Ecto neural progenitor cell (in vitro differentiated cells): ENCODE measurements at places on chromosomes 5 and 9.
A peak's percentile ranks its signal among the peaks of the same experiment; 100 is the strongest.

DNA sequence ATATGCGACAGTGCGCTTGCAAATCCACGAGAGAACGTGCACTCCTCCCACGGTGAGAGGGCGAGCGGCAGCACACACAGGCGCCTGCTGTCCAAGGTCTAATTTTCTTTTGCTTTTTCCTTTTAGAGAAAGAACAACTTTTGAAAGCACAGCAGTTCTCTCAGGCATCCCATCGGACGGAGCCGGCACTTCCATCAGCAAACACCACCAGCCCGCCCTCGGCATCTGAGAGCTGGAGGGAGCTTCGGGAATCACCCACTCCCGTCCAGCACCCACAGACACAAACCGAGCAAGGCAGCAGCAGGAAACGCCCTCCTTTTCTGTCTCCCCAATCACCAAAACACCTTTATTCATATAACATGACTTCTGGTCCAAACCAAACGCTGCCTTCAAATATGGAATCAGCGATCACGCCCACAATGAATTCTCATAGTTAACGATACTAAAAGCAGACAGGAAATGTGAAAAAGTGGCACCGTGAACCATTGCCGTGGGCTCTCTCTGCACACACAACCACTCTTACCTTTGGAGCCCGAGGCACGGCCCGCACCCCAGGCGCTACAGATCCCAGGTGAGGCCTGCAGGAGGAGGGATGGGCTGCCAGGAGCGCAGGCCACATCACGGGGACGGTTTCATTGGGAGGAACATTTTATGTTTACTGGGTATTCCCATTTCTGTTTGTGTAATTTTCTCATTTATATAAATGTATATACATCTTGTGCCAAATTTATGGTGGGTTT lies 14.2 kb downstream of the LPCAT1 start:
- DNase-seq = peak; percentile 3

- DNase-seq = no peak
These were observed 389.2 kb upstream of the TNC start for GRCh38 chr9:115507148-115507547.

GRCh38 chr5:89988129-89988810 lies 421.3 kb downstream of the CETN3 start:
- no peak for DNase-seq

- no peak for DNase-seq
These were observed 970.9 kb upstream of the NUDT12 start for GRCh38 chr5:104533498-104533897.

DNA sequence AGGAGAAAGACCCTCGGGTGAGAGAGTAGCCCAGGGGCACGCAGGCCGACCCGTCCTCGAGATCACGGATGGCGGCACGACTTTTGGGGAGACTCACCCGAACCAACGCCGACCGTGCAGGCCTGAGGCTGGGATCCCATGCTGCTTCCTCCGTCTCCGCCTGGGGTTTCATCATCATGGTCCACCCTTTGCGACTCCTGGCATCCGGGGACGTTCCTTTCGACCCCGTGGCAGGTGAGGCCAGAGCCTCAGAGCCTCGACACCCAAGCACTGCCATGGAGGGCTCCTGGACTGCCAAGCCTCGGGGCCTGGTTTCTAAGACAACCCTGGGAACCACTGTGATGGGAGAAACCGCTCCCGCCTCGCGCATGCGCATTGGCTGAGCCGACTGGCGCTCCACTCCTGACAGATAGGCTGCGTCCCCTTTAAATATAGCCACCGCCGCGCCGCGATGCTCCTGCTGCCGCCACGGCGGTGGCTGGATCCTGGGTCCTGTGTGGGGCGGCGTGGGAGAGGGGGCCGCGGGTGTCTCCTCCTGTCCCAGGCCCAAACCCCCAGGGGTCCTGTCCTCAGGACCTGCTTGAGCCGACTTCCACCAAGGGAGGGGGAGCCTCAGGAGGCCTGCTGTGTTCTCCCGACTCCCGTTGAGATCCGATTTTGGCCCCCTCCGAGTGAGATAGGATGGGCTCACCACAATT lies 481.6 kb downstream of the SPATA31A7 start:
- no peak for DNase-seq

- no peak for DNase-seq
These were observed 36.5 kb upstream of the TENT4A start for GRCh38 chr5:6676702-6677101.

- DNase-seq = no peak
These were observed 87.5 kb downstream of the CAMK4 start for GRCh38 chr5:111311666-111312065.

DNA sequence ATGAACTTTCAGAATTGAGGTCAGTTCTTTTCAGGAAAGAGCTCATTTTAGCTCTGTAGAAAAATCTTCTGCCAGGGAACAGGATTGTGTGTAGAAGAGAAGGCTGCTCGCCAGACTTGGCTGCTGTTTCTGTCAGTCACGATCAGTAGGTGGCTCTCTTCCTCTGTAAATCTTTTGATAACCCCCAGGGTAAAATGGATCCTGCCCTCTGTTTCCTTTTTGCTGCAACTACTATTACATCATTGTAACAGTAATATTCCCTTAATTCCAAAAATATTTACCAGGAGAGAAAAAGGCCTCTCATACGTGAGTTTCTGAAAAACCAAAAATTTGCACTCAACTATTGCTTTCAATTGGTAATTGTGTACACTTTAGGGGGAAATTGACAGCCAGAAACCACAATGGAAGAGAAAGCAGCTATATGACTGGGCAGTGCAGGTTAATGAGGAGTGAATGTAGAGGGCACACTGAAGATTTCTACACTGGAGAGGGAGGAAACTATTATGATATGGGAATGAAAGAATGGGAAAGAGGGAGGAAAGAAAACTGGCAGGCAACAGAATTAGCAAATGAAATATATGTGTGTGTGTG lies 12.3 kb downstream of the IFNA21 start:
- DNase-seq = no peak

DNA sequence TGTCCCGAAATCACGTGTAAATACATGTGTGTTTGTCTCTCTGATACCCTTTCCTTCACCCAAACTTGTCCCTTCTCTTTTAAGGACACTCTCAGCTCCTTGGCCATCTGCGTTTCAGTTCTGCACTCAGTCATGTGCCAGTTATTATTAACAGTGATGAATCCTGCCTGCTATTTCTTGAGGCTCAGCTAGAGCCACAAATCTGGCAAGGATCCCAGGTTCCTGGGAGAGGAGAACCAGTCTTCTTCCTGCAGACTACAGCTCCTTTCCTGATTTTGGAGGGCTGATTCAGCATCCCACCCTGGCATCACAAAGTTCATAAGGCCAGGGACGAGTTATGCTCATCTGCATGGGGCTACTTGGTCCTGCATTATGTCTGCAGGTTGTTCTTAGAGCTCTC lies 5.6 kb downstream of the MAMDC2 start:
- no peak for DNase-seq

- DNase-seq = no peak
These were observed 30.8 kb downstream of the ARHGAP26 start for GRCh38 chr5:142800776-142801494.

DNA sequence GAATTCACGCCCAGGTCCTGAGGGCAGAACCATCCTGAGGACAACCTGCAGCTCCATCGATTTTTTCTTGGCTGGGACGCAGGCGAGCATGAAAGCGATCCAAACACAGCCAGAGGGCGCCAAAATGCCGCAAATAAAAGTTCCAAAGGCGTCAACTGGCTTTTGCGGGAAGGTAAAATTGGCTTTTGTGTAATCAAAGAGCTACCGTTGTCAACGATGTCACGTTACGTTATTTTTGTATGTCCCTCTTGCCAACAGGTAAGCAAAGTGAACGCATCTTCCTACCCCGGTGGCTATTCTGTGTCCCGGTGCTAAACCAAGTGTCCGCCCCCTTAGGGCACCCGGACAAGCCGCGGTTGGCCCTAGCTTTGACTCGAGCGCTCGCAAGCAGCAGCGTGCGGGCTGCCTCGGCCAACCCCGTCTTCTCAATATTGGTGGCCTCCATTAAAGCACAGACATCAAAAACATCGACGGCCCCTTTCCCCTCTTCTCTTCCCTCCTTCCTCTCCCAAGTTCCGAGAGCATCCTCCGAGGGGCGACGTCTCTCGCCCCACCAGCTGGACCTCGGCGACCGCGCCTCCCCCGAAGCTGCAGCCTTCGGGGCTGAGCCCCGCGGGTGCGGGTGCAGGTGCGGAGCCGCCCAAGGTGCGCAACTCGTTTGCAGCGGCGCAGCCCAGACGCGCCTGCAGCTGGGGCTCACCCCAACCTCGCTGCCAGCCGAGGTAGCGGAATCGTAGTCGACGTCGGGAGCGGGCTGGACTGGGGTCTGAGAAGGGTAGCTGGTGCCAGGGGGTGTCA lies 1.1 kb upstream of the BASP1 start:
- DNase-seq = peak; percentile 86

GRCh38 chr9:89351584-89352300 lies 33.4 kb downstream of the SECISBP2 start:
- no peak for DNase-seq

DNA sequence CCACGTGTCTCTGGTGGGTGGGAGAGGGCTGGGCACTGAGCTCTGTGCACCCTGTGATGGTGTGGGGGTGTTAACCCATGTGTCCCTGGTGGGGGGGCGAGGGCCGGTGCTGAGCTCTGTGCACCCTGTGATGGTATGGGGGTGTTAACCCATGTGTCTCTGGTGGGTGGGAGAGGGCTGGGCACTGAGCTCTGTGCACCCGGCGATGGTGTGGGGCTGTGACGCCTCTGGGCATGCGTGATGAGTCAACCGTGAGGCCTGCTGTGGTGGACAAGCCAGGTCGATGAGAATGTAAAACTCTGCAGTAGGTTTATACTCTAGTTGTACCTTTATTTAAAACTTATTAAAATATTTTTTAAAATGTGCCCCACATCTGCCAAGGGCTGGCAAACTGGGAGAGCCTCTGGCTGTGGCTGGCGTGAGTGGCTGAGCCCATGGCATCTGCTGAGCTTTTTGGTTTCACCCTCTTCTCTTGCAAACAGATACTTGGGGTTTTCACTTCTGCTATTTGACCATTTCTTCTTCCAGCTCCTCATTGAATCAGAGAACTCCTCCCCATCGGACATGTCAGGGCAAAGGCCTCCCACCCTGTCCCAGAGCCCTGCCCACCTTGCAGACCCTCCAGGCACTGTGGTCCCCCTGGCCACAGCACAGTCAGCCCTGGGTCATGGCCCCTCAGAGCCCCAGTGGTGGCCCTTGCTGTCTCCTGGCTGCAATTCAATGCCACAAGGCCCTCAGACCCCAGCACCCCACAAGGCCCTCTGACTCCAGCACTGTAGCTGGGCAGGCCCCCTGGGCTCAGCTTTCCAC lies 18.5 kb upstream of the EXOC3 start:
- peak; percentile 26 for DNase-seq

DNA sequence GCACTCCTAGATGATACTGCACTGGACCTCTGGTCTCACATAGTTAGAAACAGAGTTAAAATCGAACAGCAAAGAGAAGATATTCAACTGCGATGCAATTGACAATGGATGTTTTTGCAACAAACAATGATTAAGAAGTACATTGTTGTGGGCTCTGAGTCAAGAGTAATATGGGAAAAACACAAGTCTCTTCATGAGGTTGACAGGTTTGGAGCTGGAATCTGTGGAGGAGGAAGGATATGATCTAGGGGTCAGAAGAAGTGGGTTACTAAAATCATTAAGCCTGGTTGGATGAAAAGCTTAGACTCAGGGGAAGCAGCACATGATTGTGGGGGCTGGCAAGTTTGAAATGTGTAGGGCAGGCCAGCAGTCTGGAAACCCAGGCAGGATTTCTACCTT lies 53.1 kb downstream of the PDCD1LG2 start:
- no peak for DNase-seq

DNA sequence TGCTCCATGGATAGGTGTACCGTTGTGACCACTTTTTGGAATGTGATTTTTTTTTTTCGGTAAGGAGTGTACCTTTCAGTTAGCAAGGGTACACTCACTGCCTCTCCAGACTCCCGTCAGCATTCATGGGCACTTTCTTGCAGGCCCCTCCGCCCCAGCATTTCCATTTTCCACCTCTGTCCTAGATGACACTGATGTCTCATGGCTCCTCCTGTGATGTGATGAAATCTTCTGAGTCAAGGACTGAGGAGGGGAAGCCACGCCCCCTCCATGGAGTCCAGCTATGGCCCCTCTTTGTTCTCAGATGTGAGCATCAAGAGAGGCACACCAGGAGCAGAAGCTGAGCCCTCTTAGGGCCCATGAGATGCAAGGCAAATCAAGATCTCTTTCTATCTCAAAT lies 61.8 kb downstream of the CTSL start:
- no peak for DNase-seq

DNA sequence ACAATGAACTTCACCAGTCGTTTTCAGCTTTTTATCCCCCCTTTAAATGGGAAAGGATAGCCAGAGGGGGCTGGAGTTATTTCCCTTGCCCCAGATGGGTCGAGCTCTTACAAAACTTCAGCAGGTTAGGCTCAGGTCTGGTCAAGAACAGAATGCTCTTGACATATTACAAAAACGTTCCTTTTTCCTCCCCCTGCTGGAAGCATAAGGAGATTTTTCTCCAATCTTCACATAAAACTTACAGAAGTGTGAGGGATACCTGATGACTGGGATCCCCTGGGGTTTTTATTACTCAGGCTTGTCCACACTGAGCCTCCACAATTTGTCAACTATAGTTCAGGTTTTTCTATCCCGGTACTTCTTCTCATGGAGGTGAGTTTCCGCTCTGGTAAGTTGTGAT lies 60.8 kb downstream of the CSF2 start:
- DNase-seq = no peak
